Right ventricle myocardium inferior (tissue), 1 donor: ENCODE measurements at places on chromosomes 4 and X. TPM values are rescaled to one million over a fixed set of nuclear protein-coding genes. Genes with fewer than 3 reads are reported as not detected.

Gene NXF2
- not detected for total RNA-seq

DNA sequence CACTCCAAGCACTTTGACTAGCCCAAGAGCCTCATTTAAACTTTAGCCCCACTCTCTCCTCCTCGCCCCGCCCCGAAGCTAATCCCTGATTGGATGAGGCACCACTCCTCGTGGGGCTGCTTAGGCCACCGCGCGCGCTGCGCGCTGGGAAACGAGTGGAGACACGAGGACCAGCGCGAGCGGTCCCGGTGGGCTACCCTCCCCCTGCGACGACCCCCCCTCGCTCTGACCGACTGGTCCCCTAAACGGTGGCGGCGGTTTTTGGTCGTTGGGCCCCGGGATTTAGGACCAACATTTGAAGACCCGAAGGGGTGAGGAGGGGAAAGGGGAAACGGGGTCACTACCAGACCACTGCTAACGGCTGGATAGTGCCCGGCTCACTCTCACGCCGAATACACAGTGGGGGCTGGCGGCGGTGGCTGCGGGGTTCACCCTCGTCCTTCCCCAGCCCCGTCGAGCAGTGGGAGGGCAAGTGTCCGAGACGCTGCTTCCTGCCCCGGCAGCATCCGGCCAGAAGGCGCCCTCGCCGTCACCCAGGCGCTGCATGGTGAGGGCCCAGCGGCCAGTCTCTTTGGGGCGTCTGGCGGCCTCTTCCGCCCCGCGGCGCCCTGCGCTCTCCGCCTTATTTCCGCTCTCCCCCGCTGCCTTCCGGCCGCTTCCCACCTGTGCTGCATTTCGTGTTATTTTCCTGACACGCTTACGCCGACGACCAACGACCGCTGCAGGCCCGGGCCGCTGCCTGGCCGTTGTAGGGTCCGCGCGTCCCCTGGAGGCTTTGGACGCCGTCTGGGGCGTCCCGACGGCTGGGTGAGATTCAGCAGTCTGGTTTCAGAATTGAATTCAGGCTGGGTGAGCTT is at the start of gene RBM46:
Gene RBM46, plus strand, starts transcription at position 147 of the 857 bp plus-strand sequence. CDS start 15,481 bp downstream, outside the sequence.
- DNase-seq: no peak

Gene FANCB
- 0.54 TPM for total RNA-seq

DNA sequence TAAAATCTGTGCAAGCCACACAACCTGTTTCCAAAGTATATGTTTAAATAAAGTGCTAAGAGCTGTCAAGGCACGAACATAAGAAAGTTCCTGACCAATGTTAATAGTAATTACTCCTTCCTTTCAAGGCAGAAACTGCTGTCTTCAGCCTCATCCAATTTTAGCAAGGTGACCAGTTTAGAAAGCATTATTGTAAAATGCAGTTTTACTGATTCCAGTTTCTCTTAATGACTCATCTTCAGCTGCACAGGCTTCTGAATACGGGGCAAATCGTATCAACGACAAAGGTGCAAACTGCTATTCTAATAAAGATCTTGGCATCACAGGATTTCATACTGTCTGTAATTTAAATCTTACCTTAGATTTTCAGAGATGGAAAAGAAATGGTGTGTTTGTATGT is 87.5 kb downstream of the PPP3CA start:
- no peak for DNase-seq

GRCh38 chrX:124917011-124917410 is 402.7 kb upstream of the TEX13C start:
- DNase-seq: no peak

GRCh38 chr4:151785484-151786157 is 24.8 kb upstream of the GATB start:
- no peak for DNase-seq

DNA sequence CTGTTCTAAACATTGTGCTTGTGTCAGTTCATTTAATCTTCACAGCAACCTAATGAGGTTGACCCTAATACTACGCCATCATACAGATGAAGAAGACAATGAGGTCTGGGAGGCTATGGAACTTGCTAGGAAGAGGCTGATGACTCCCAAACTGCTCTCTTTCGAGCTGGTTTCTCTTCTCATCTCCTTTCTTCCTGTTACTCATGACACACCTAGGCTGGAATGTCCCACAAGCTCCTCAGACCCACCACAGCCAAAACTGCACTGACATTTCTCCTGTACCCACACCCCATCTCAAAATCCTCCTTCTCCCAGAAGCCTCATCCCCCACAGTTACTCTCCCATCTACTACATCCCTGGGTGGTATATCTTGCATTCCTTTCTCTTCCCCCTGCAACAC is 27.4 kb upstream of the PJA1 start:
- no peak for DNase-seq

DNA sequence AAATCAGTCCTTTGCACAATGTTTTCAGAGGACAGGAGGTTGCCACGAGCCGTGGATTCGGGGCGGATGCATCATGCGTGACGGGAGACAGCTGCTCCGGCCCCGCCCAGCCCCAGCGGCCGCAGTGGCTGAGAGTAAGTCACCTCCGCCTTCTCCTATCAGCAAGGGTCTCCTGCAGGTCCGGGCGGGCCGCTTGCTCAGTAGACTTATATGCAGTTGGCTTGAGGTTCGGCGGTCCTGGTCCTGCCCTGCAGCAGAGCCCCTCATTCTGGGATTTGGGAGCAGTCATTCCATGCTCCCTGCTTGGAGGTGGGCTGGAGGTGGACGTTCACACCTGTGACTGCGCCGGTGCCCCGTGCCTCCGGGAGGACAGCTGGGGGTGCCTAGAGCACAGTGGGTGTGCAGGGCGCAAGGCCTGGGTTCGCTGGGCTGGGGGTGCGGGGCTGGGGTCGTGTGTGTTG is 86.3 kb upstream of the ADRA2C start:
- DNase-seq: peak; percentile 60

DNA sequence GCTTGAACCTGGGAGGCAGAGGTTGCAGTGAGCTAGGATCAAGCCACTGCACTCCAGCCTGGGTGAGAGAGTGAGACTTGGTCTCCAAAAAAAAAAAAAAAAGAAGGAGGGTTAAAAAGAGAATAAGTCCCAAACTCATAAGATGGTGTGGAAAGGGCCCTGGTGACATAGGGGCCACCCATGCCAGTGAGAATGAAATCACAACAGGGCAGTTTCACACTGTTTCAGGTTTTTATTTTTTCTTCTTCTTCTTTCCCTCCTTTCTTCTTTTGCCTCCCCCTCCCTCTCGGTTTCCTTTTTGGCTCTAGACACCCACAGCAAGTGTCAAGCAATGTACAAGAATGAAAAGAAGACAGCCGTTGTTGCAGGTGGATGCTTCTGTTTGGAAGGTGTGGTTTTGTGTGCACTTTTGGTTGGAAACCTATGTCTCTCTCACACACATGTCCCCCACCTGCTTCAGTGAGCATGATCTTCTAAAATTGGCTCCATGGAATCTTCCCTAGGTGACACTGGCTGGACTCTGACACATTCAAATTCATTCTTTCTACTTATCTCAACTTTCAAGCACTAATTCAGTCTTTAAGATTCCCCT is 14.4 kb upstream of the TLR8 start:
- DNase-seq: no peak

GRCh38 chrX:7515681-7516413 is 327.1 kb upstream of the VCX start:
- DNase-seq: no peak

DNA sequence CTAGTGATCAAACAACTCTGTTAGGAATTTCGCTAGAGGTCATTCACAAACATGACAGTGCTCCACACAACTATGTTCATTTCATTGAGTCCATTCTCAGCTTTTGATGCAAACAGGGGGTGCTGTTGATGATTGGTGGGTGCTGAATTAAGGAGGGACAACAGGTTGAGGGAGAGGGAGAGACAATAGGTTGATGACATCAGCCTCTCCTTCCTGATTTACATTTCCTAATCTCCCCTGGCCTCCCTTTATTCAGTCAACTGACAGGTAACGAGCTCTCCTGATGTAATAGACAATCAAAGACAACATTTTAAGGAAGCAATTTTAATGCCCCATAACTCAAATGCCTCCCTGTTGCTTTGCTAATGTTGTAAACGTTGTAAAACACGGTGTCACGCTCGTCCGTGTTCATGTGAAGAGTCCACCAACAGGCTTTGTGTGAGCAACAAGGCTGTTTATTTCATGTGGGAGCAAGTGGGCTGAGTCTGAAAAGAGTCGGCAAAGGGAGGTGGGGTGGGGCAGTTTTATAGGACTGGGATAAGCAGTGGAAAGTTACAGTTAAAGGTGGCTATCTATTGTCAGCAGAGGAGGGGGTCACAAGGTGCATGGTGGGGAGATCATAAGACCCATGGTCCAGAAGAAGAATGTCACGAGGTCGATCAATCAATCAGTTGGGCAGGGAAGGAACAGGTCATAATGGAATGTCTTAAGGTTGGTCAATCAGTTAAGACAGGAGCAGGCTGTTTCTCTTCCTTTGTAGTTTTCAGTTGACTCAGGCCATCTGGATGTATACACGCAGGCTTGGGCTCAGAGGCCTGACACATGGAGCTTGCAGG is 4.8 kb upstream of the GAR1 start:
- no peak for DNase-seq

- no peak for DNase-seq
Observed at GRCh38 chrX:24113181-24113580, 36.3 kb upstream of the ZFX start.

GRCh38 chrX:132592880-132593279 is 104.0 kb upstream of the MBNL3 start:
- DNase-seq: no peak

DNA sequence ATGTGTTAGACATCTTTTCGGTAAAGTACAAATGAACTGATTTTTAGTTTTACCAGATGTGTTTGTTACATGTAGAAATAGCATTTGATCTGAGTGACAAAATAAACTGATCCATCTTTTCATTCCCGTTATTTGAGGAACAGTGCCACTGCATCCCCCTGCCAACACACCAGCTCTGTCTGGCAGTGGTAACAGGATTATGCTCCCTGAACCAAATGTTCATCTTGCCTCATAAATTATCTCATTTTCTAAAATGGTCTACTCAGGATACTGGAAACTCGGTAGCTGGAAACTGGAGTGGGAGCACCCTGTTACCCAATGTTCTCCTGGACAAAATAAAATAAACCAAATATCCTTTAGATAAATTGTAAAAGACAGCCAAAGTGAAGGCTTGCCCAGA is 171.6 kb downstream of the FAT4 start:
- no peak for DNase-seq

Gene RBPJ
- 42.1 TPM for total RNA-seq

Gene GRPEL1
- total RNA-seq: 61.5 TPM

Gene ARAF
- 76.5 TPM for total RNA-seq

DNA sequence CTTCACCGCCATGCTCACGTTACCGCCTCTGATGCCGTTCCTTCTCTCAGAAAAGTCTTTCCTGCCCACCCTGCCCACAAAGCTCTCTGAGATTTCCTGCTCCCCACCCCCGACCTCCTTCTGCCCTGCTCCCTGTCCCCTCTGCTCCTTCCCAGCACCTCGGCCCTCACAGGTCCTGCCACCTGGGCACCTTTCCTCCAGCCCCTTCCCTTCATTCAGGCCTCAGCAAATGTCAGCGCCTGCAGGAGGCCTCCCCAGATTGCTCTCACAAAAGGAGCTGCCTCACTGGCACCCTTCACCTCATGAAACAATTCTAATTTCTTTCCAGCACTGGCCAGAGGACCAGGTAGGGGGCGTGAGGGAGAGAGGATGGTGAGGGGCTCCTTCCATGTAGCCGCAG is 33.6 kb upstream of the MXD4 start:
- no peak for DNase-seq

- DNase-seq: no peak
Observed at GRCh38 chrX:128754130-128754529, 701.9 kb upstream of the ACTRT1 start.

Gene ZMAT1
- total RNA-seq: 4.2 TPM

GRCh38 chr4:54550395-54551171 is 107.2 kb upstream of the KIT start:
- no peak for DNase-seq

- peak; percentile 86 for DNase-seq
Observed at GRCh38 chrX:12975991-12976558, 1.2 kb downstream of the TMSB4X start.

Gene HSD17B13
- total RNA-seq: 0.22 TPM

Gene SLBP
- 13.7 TPM for total RNA-seq

Gene TAF9B
- total RNA-seq: 18.3 TPM

Gene NSD2
- 37.0 TPM for total RNA-seq

DNA sequence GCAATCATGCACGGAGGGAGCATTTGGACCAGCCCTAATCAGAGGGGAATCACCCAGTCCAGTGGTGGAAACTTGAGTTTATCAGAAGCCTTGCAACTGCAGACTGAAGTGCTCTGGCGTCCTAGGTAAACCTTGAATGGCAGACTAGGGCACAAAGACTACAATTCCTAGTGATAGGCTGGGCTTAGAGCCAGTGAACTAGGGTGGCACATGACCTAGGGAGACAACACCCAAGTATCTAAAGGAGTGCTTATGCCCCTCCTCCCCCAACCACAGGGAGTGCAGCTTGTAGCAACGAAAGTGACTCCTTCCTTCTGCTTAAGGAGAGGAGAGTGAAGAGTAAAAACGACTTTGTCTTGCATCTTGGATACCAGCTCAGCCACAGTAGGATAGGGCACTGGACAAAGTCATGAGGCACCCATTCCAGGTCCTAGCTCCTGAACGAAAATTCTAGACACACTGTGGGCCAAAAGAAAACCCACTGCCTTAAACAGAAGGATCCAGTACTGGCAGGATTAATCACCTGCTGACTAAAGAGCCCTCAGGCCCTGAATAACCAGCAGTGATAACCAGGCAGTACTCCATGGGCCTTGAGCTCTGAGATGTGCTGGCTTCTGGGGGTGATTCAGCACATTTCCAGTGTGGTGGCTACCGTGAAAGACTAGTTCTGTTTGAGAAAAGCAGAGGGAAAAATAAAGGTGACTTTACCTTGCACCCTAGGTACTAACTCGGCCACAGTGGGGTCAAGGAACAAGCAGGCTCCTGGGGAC is 58.7 kb upstream of the STARD8 start:
- DNase-seq: no peak

DNA sequence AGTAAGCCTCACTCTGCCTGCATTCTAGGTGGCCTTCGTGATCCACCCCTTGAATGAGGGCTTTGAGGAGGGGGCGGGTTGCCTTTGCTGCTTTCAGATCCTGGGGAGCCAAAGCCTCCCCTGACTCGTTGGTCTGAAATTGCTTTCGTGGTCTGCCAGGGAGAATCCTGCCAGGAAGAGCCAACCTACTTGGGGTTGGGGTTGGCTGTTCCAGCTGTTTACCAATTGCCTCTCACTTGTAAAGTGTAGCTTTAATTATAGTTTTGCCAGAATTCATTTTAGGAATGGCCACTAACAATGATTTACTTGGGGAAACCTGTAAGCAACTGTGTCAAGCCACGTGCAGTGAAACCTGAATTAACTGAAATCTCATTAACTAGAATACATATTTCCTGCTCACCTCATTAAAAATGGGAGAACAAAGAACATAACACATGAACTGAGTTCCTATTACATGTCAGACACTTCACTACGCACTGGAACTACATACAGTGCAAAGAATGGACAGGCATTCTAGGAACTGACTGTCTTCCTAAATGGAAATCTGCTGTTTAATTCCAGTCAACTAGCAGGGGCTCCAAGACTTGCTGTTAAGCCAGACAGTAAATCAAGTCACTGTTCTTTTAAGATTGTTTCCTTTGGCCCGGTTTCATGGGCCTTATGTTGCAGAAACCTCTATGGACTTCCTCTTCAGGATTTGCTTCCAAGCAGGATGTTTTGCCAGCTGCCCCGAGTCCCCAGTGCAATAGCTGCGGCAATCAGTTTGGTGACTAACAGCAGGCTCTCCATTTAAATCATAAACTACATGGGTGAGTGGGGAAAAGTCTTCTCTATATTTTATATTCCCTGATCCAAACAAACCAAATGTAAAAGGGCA is 16.4 kb upstream of the NKRF start:
- no peak for DNase-seq
